ENCODE measurements at places on chromosomes 12 and 14.

DNA sequence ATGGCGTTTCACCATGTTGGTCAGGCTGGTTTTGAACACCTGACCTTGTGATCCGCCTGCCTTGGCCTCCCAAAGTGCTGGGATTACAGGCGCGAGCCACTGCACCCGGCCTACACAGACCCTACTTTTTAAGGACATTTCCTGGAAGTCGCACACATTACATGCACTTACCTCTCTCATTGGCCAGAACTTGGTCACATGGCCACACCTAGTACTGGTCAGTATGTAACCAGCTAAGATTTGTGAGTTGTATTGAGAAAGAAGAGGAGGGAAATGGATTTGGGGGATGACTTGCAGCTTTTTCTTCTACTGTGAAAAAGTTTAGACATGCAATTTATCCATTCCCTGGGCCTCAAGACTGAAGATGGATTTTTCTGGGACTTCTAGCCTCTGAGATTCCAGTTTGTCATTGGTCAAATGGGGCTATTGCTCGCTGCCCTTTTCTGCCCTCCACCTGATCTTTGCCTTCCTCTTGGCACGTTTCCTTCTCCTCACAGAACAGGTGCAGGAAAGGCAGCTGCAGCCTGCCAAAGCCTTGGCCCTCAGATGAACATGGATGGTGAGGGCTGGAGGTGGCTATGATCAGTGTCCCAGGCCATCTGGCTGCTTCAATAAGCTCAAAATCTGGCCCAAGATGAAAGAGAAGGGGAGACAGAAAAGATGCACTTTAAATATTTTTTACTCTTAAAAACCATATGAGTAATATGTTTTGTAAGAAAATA is 7.1 kb upstream of the ZDHHC22 start:
- DNase-seq = no peak

GRCh38 chr14:22822016-22822570 is 6.9 kb upstream of the SLC7A7 start:
- no peak for DNase-seq

GRCh38 chr14:21768116-21768874 is 94.7 kb upstream of the OR4E1 start:
- peak; percentile 65 for DNase-seq

GRCh38 chr12:91400271-91400670 is 217.7 kb upstream of the DCN start:
- DNase-seq = peak; percentile 37

- DNase-seq = peak; percentile 57
These were observed 857 bp downstream of the ETNK1 start for GRCh38 chr12:22625762-22626294.

DNA sequence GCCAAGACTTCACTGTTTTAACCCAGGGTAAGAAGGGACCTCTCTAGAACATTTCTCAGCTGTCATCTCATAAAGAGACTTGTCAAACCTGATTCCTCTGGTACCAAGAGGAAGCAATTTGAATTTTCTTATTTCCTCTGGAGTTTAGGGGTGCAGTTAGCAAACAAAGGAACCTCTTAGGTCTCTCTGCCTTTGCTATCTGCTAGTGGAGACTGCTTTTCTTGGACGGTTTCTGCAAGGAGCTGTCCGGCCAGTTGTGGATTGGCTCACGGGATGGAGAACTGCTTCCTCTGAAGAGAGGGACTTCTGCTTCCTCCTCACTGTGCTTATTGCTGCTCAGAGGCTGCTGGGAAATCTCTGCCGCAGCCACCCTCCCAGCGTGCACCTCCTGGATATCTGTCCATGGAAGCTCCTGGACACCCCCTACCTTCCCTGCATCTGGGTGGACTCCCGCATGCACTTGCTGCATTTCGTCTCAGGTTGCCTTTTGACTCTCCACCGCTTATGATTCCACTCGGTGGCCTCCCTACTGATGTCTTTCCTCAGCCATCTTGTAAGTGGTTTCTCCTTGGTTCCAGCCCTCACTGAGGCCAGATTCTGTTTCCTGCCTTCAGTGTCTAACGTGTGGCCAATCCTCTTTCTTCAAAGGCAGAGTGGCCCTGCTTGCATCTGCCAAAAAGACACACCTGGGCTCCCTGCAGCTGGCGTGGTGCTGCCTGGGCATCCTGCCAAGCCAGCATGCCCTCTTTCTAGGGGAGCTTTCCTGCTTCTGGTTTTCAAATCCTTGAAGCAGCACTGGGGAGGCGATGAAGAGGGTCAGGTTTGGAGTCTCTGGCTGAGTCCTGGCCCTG is 187.3 kb downstream of the CHST11 start:
- DNase-seq = peak; percentile 36

GRCh38 chr14:60647081-60647836 is 2.0 kb downstream of the SIX1 start:
- no peak for DNase-seq

DNA sequence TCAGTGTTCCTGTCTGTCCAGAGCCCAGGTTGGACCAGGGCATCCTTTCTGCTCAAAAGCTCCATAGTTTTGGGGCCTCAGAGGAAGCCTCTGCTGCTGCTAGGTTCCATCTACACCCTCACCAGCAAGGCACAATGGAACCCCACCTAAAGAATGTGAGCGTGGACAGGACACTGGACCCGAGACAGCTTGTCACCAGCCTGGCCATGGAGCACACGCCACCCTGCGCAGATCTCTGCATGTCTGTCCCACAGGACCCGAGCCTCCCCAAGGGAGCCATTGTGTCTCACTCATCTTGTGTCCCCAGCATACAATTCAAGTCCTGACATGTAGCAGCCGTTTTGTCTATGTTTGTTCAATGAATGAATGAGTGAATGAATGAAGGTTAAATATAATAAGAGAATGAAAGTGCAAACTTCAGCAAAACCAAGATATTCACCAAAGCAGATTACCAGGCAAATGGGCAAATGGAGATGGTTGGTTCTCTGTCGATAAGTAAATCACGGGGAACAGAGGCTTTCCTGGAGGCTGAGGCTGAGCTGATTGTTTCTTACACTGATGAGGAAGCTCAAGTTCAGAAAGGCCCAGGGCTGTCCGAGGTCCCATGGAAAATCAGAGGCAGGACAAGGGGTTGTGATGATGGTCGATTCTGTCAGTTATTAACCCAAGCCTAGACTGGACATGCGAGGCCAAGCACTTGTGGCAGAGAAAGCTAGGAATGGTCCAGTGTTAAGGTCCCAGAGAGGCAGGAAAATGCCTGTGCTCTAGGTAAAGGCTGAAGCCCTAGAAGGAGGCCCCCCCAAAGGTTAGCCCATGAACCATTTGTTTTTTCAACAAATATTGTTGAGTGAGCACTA is 27.0 kb downstream of the SERPINA3 start:
- no peak for DNase-seq

GRCh38 chr14:58488550-58488949 is 61.0 kb downstream of the KIAA0586 start:
- no peak for DNase-seq

DNA sequence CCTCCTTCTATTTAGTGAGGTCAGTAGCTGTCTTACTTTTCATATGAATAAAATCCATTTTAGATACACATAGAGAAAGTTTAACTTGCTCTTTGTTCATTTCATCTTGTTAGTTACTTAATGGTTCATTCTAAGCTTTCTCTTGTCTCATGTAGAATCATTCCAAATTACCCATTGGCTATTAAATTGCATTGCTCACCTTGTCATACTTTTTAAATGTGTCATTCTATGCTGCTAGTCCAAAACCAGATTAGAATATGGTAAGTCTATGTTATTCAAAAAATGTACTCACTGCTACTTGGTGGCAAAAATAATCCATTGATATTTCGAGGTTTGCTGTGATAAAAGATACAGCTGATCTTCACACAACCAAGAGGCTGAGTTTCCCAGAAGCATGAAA is 3.0 kb downstream of the C12orf50 start:
- no peak for DNase-seq

- DNase-seq = no peak
These were observed 27.9 kb downstream of the TMCC3 start for GRCh38 chr12:94622475-94622874.

- no peak for DNase-seq
These were observed 11.0 kb upstream of the DHRS4 start for GRCh38 chr14:23942587-23942986.

DNA sequence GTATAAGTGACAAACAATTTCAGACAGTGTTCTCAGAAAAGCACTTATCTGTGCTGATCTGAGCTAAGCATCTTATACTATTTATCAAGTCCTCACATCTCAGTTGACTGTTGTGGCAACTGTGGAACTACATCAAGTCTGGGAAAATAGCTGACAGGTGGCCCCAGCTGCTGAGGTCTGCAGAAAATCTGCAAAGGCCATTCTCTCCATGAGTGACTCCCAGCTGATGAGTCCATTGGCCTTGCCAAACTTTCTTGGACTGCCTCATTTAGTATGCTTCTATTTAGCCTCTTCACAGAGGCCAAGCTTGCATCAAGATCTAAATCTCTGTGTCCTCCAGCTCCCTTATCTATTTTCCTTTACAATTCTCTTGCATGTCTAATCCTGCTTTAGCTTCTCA is 174.5 kb upstream of the RBM19 start:
- no peak for DNase-seq

- no peak for DNase-seq
These were observed 337.1 kb downstream of the PCNX1 start for GRCh38 chr14:71244341-71244740.

DNA sequence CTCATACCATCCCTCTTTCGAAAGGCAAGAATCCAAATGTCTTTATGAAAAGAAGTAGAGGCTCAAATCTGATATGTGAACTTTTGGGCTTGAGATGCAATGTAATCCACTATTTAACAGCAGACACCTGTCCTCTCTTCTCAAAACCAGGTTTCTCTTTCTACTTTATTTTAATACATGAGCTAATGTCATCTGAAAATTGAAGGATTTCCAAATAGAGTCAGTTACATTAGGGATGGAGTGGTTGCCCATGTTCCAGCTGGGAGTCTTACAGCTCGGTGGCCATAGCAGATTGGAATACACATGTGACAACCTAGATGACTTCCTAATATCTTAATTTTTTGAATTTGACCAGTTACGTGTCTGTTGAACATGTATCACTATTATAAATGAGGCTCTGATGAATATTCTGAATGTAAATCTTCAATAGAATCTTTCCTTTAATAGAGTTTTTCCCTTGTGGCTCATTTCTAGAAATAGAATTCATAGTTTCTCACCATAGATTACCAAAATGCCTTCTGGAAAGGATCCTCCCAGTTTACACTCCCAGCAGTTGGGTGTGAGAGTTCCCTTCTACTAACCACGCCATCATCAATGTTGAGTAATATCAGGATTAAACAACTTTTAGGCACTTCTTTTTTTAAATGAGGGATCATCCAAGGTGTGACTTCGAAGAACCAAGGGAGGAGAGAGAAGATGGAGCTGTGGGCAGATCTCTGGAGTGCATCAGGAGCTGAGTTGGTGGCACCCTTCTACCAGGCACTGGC is 49.2 kb downstream of the GPR135 start:
- DNase-seq = no peak

- DNase-seq = no peak
These were observed 219.6 kb upstream of the TMTC1 start for GRCh38 chr12:30003321-30003720.

DNA sequence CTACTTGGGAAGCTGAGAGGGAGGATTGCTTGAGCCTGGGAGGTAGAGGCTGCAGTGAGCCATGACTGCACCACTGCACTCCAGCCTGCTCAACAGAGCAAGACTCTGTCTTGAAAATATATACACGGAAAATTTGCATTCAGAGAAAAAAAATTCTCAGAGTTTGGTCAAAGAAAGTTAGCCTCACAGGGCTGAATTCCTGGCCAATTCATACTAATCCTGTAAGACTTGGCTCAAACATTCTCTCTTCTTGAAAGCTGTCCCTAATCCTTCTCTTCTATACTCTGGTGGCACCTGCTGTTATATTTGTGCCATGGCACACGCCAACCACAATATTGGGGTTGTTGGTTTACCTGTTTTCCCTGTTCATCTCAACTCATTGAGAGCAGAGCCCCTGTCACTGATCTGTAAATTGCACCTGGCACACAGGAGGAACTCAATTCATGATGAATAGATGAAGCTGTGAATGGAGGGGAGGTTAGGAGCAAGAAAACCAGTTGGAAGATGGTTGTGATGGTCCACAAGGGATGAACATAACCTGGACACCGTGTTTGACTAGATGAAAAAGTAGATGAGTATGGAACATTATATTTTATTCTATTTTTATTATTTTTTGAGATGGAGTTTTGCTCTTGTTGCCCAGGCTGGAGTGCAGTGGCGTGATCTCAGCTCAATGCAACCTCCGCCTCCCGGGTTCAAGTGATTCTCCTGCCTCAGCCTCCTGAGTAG is 36.8 kb upstream of the SPTSSA start:
- DNase-seq = peak; percentile 67

- no peak for DNase-seq
These were observed 50.8 kb upstream of the CDKL1 start for GRCh38 chr14:50447461-50447860.

- no peak for DNase-seq
These were observed 42.9 kb upstream of the NR2C1 start for GRCh38 chr12:95116341-95116740.

DNA sequence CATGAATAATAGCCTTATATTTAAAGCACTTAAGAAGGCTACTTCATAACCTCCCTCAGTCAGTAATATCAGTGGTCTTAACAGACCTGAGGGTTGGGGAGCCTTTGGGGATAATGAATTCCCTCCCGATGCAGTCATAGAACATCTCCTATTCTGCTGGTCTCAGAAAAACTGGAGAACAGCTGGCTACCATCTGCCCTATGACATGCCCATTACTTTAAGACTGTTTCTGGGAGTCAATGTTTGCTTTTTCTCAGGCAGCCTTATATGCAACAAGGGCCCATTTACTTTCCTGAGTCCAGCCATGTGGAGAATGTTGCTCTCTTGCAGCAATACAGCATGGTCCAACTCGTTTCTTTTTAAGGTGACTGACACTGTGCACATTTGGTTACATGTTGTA is 161.7 kb upstream of the PARP11 start:
- no peak for DNase-seq

DNA sequence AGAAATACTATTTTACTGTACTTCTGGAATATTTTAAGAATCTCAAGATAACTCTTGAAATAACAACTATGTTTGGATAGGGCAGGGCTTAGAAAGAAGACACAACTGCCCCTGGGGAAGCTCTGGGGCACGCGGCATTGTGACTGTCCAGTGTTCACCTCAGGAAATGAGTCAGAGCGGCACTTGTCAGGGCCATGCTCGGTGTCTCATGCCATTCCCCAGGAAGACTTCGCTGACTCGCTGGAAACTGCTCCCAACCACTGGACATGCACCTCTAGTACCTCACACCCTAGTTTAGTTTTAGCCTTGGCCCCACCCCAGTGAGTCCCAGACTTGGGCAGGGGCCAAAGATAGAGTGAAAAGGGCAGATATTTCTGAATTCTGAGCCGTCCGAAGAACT is 192.0 kb downstream of the TTC7B start:
- no peak for DNase-seq

- no peak for DNase-seq
These were observed 40.7 kb downstream of the STK38L start for GRCh38 chr12:27284751-27285150.

GRCh38 chr14:105999361-106000028 is 473.1 kb downstream of the TMEM121 start:
- peak; percentile 93 for DNase-seq

- DNase-seq = no peak
These were observed 109.7 kb upstream of the MDGA2 start for GRCh38 chr14:47785058-47785457.

- DNase-seq = peak; percentile 54
These were observed 24.2 kb upstream of the RNASE3 start for GRCh38 chr14:20866963-20867362.

Measured in hematopoietic multipotent progenitor cell treated with erythropoietin and hydrocortisone succinate and interleukin-3 and kit ligand, for 6 days (in vitro differentiated cells).